B cell (primary cell): ENCODE measurements at places on chromosomes 5 and 9. TPM values are rescaled to one million over a fixed set of nuclear protein-coding genes. Genes with fewer than 3 reads are reported as not detected.

GRCh38 chr5:126236994-126237393 lies 186.2 kb upstream of the GRAMD2B start:
- no peaks in the 10 kb centered on the region for H3K36me3 ChIP-seq
- no peak overlapping the region for H3K4me3 ChIP-seq
- no peak for DNase-seq
- no peaks in the 10 kb centered on the region for H3K4me1 ChIP-seq
- no peak overlapping the region for H3K27ac ChIP-seq
- no peaks in the 10 kb centered on the region for H3K27me3 ChIP-seq

Gene MORN5
- not detected in 2 replicates for total RNA-seq

Gene GABBR2
- not detected in 2 replicates for total RNA-seq

Gene PRSS3
- total RNA-seq, result not detected in 2 replicates

Gene CSF1R
- 1.5 and 1.6 TPM in 2 replicates for total RNA-seq

GRCh38 chr5:158142156-158142555 lies 283.2 kb upstream of the CLINT1 start:
- peaks cover 6% of the 10 kb centered on the region for H3K4me1 ChIP-seq
- H3K36me3 ChIP-seq, result no peaks in the 10 kb centered on the region
- no peak overlapping the region for H3K27ac ChIP-seq
- no peak for DNase-seq
- H3K4me3 ChIP-seq, result no peak overlapping the region
- no peaks in the 10 kb centered on the region for H3K27me3 ChIP-seq

DNA sequence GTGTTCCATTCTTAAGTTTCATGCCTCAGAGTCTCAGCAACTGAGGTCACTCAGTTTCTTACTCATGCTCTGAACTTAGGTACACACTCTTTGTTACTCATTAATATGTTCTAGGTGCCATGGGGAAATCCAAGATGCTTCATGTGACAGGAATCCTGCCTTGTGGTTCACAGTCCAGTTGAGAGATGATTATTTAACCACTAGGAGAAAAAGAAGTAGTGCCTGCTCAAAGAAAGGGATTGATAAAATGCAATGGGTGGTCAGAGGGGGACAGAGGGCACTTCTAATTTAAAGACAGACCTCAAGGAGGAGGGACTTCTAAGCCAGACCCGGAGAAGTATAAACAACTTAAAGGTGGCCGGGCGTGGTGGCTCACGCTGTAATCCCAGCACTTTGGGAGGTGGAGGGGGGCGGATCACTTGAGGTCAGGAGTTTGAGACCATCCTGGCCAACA lies 69.0 kb downstream of the UGCG start:
- peaks cover 6% of the 10 kb centered on the region for H3K4me1 ChIP-seq
- no peaks in the 10 kb centered on the region for H3K36me3 ChIP-seq
- DNase-seq, result no peak
- no peaks in the 10 kb centered on the region for H3K27me3 ChIP-seq
- H3K27ac ChIP-seq, result no peak overlapping the region

DNA sequence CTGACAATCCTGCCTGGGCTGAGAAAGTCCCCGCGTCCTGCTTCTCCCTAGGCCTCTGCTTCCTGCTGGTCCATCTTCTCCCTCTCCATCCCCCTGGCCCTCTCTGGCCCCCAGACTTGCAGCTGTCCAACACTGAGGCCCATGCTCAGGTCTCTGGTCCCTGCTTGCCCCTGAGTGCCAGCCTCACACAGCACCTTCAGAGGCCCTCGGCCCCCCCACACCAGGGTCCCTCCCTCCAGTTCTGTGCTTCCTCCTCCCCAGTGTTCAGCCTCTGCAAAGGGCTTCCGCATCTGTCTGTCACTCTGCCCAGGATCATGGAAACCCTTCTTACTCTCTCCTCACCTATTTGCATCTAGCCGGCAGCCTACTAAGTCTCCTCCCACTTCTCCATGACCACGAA lies 62.4 kb upstream of the CTSL start:
- no peaks in the 10 kb centered on the region for H3K36me3 ChIP-seq
- H3K4me3 ChIP-seq, result no peak overlapping the region
- no peaks in the 10 kb centered on the region for H3K4me1 ChIP-seq
- no peaks in the 10 kb centered on the region for H3K27me3 ChIP-seq
- DNase-seq, result no peak
- no peak overlapping the region for H3K27ac ChIP-seq

Gene AMBP
- not detected in 2 replicates for total RNA-seq

Gene FBLL1
- total RNA-seq, result not detected in 2 replicates

DNA sequence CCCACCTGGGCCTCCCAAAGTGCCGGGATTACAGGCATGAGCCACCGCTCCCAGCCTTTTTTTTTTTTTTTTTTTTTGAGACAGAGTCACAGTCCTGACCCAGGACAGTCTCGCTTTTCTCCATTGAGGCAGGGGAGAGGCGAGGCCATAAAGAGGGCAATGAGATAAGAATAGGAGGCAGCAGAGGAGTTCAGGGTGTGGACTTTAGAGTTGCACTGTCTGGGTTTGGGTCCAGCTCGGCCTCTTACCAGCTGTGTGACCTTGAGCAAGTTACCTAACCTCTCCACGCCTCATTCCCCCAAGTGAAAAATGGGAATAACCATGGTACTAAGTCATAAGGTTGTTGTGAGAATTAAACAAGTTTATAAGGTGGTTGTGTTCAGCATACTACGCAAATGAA lies 24.6 kb upstream of the ANKH start:
- H3K27me3 ChIP-seq, result no peaks in the 10 kb centered on the region
- H3K4me3 ChIP-seq, result no peak overlapping the region
- no peaks in the 10 kb centered on the region for H3K36me3 ChIP-seq
- H3K4me1 ChIP-seq, result no peaks in the 10 kb centered on the region

Gene SPINK13
- total RNA-seq, result not detected in 2 replicates

DNA sequence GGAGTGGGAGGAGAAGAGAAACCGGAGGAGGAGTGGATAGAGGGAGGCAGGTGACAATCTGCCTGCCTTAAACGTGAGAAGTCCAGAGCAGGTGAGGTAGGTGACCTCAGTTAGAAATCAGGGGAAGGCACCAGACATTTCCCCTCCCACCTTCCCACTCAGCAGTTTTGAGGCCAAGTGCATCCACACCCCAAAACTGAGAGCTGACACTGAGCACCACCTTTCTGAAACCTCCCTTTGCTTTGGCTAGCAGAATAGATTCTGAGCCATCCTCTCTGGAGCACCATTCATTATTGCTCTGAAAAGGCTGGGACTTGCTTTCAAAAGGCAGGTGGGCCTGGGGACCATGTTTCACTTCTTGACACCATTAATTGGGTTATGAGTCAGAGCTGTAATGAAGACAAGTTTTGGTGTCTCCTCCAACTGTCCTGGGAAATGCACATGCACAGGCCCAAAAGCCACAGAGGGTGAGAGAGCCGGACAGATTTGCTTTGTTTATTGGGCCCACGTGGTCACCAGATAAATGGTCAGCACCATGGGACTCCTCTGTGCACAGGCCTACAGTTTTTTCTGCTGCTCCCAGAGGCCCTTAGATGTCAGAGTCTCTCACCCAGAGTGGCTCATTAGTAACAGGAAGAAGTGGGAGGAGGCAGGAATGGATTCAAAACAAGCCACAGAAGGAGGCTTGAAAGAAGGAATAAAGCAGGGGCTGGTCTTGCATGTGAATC lies 314.7 kb downstream of the TLE1 start:
- no peak overlapping the region for H3K27ac ChIP-seq
- H3K4me1 ChIP-seq, result no peaks in the 10 kb centered on the region
- DNase-seq, result no peak
- no peaks in the 10 kb centered on the region for H3K36me3 ChIP-seq
- H3K4me3 ChIP-seq, result no peak overlapping the region
- H3K27me3 ChIP-seq, result no peaks in the 10 kb centered on the region
